ENCODE measurements at places on chromosomes 5 and 9. TPM values are rescaled to one million over a fixed set of nuclear protein-coding genes. Genes with fewer than 3 reads are reported as not detected.

- DNase-seq, result peak; percentile 42
Observed at GRCh38 chr9:90640361-90640760, 2.3 kb downstream of the DIRAS2 start.

- no peak for DNase-seq
Observed at GRCh38 chr5:6831678-6832671, 118.7 kb downstream of the TENT4A start.

PCDHB3 gene
- 2.4 TPM for total RNA-seq

EGFL7 gene
- total RNA-seq, result 142 TPM

GRCh38 chr9:131402738-131403492, 9.0 kb downstream of the PRRC2B start:
- DNase-seq, result peak; percentile 81

- DNase-seq, result no peak
Observed at GRCh38 chr5:145787001-145787400, 48.1 kb downstream of the PRELID2 start.

GFI1B gene
- total RNA-seq, result not detected

CDC25C gene
- 39.8 TPM for total RNA-seq

- no peak for DNase-seq
Observed at GRCh38 chr5:8752595-8752994, 793.3 kb downstream of the SEMA5A start.

ELOVL7 gene
- 37.3 TPM for total RNA-seq

DNA sequence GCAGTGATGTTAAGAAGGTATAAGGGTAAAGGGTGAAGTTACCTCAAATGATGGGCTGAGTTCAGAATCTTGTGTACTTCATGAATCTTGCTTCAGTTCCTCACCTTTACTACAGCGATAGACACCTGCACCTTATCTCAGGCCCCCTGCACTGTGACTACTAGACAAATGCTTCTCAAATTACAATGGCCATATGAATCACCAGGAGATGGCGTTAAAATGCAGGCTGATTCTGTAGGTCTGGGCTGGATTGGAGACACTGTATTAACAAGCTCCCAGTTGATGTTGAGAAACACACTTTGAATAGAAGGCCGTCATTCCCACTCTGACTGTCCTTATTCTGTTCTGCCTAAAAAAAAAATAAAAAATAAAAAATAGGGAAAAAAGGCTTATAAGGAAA, 29.8 kb downstream of the TARS1 start:
- DNase-seq, result peak; percentile 5

DNA sequence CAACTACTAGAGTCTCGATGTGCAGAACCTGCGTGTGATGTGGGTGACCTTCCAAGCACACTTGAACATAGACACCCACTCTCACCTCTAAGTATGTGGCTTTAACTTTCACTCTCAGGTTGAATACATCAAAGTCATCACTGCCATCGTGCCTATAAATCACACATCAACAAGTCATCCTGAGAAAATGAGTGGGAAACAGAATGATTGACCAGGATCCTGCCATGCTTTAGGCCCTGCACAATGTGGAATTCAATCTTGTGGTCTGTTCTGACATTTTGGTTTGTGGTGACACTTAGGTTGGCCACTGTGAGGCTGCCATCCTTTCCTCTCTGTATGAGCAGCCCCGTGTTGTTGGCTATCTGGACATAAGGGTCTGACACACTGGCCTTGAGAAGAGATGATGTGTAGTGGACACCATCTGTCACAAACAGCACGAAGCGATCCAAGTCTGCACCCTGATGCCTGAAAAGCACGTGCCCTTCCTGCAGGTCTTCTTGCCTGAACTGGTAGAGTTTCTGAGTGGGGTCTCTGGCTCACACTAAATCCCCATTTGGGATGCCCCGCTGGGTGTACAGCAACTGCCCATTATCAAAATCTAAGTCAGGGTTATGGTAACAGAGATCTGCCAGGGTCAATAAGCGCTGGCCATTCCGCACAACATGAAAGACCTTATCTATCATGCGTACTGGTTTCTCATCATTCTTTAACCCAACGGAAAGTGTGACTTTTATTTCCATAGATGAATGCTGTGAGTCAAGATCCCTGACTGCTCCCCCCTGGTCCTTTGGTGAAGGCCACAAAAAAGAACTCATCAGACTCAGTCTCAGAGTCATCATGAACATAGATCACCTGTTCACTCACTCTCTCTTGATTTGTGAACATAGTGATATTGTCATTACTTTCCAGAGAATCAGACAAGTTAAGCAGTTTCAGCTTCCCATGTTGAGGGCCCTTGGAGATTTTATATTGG, 116.6 kb downstream of the ESM1 start:
- no peak for DNase-seq

DNA sequence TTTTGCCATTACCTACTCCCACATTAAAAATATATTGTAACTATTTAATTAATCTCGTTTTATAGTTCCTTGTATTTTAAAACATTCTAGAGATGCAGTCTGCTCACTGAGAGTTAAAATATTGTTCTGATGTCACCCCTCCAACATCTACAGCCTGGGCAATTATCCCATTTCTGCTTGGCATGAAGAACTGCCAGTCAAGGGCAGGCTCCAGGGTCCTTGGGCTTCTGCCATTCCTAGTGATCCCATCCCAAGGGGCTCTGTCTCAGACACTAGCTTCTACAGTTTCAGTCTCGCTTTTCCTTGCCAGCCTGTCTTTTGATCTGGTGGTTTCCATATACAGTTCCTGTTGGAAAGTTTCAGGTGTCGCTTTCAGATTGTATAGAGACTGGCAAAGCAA, 287.2 kb downstream of the TMEM232 start:
- DNase-seq, result peak; percentile 5

PCDHA12 gene
- total RNA-seq, result 8.2 TPM

SLC36A3 gene
- total RNA-seq, result not detected

PTPN3 gene
- 0.20 TPM for total RNA-seq

SLC6A7 gene
- not detected for total RNA-seq

KCTD16 gene
- total RNA-seq, result not detected

- DNase-seq, result no peak
Observed at GRCh38 chr5:56108246-56108645, 113.5 kb upstream of the IL6ST start.

GRCh38 chr5:139806111-139806510, 10.5 kb downstream of the PSD2 start:
- DNase-seq, result peak; percentile 27

DNA sequence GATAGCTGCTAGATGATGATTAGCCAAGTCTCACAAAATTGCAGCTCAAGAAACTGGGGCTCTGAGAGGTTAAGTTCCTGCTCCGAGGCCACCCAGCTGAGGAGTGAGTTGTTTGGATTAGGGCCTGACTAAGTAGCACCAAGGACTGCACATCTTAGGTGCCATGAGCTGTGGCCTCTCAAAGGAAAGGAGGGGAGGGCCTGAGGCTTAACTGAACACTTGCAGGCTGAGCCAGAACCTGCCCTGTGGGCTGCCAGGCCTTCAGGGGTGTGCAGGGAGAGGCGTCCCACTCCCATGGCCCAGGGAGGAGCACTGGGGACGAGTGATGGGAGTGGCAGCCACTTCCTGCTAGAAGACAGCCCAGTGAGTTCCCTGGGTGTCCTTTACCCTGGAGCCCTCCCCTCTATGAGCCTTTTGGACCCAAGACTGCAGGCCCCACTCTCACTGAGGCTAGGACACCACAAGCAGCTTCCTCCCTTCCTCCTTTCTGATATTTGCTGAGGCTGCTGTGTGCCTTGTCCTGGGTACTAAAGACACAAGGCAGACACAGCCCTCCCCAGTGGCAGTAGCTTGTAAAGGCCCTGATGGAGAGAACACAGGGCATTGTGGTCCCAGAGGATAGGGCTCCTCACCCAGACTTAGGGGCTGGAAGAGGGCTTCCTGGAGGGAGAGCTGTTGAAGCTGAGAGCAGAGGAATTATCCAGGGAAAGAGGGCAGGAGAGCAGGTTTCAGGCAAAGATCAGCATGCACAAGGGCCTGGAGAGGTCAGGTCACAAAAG, 22.1 kb downstream of the LMX1B start:
- no peak for DNase-seq

DNA sequence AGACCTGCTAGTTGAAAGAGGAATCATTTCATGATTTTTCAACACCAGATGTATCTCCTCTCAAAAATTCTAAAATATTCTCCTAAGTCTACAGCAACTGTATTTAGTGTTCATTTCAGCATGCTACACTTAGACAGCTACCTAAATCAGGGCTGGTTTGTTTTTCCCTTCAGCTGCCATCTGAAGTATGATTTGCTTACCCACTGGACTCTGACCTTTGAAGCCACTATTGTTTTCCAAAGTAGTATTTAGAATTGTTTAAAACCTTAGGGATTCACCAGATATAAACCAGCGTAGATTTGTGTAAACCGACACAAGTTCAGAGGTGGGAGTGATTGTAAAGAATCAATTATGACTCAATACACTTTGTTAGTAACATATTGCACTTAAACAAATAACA, 193.1 kb downstream of the ADAMTS6 start:
- no peak for DNase-seq

- no peak for DNase-seq
Observed at GRCh38 chr5:91311168-91311696, 71.9 kb downstream of the ARRDC3 start.

TYRP1 gene
- total RNA-seq, result not detected

NUTM2F gene
- not detected for total RNA-seq

- DNase-seq, result no peak
Observed at GRCh38 chr5:42779083-42779482, 22.5 kb downstream of the CCDC152 start.

C5orf46 gene
- not detected for total RNA-seq

GRCh38 chr5:54844905-54845566, 140.4 kb downstream of the ESM1 start:
- DNase-seq, result peak; percentile 59

GRCh38 chr9:137763271-137763955, 114.2 kb upstream of the CACNA1B start:
- peak; percentile 54 for DNase-seq

GRCh38 chr5:24480952-24481351, 163.8 kb downstream of the CDH10 start:
- DNase-seq, result no peak

GRCh38 chr5:5252106-5252505, 112.0 kb downstream of the ADAMTS16 start:
- no peak for DNase-seq

GABRG2 gene
- not detected for total RNA-seq

DNA sequence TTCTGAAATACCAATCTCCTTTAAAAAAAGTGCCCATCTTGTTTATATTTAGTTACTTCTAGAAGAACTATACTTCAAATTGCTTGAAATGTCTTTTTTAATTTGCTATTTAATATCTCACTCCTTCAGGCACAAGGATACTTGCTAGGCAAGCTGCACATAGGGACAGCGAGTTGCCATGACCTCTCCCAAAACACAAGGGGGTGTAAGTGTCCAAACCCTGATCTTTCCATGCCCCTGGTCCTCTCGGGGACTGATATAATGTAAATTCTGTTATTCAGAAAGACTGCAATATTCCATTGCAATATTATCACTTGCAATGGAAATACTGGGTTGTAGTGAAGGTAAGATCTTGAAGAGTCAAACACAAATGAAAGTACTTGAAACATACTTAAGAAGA, 480.4 kb downstream of the CETN3 start:
- DNase-seq, result no peak

RMI1 gene
- total RNA-seq, result 19.5 TPM

DNAI1 gene
- not detected for total RNA-seq

DNA sequence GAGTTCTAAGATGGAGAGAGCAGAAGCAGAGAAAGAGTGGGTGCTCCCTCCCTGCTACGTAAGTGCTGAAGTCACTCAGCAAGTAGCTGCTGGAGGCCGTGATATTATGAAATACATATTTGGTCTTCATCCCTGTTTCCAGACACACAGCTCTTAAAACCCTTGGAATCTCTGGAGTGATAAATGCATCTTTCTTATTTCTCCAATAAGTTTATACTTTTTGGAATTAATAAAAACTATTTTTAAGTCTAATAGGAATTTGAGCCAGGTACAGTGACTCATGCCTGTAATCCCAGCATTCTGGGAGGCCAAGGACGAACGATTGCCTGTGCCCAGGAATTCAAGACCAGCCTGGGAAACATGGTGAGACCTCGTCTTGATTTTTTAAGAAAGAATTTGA, 60.6 kb downstream of the AUH start:
- DNase-seq, result no peak

DNA sequence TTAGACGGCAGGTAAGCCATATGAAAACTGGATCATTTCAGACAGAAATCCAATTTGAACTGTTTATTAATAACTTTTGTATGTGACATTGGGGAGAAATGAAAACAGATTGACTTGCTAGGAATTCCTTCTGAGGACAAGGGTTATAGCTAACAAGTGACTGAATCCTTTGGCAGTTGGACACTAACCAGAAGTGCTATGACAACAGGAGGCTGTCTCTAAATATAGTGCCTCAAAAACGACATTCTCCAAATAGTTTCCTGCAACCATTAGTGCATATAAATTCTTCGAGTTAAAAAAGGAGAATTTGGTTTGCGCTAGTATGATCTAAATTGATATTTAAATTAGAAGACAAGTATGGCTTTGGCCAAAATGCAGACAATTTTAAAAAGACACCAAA, 338.6 kb downstream of the PTPRD start:
- no peak for DNase-seq

CBY3 gene
- total RNA-seq, result not detected

RMRP gene
- total RNA-seq, result 4,372 TPM

S100Z gene
- 2.0 TPM for total RNA-seq

HMHB1 gene
- total RNA-seq, result not detected

ORM1 gene
- not detected for total RNA-seq

DNA sequence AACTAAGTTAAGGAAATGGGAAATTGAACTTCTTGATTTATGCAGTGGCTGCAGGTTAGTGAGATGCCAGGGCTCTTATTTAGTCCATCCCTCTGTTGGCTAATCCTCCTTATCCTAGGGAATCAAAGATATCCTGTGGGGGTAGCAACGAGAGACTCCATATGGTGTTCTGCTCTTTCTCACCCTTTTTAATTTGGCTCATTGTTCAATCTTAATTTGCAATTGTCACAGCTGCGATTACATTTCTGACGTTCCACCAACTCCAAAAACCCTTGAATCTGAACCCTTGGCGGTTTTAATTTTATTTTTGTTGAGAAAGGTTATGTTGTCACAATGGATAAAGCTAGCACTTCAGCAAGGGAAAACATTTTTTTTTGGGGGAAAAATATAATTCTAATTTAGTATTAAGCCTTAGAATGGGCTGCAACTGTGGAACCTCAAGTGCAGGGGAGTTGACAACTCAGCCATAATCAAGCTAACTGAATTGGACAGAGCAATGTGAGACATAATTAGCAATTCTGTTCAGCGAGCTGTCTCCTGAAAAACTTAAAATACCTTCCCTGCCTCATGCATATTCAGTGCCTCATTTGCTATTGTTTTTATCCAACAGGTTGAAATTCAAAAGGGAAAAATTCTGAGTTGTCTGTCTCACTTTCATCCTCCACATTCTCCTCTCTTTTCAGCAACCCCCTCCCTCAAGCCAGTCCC, 91.3 kb downstream of the MAT2B start:
- peak; percentile 22 for DNase-seq

- no peak for DNase-seq
Observed at GRCh38 chr5:55303238-55303690, 4.2 kb downstream of the DHX29 start.

GRCh38 chr5:75051217-75051751, 1.1 kb downstream of the GCNT4 start:
- DNase-seq, result no peak
